ENCODE measurements at places on chromosomes 12 and 14. TPM values are rescaled to one million over a fixed set of nuclear protein-coding genes. Genes with fewer than 3 reads are reported as not detected.

SPTB gene
- not detected for total RNA-seq

REM2 gene
- 4.1 TPM for total RNA-seq

DUSP6 gene
- 3.9 TPM for total RNA-seq

MAP4K5 gene
- total RNA-seq = 32.7 TPM

SIRT4 gene
- total RNA-seq = not detected

KRT2 gene
- total RNA-seq = 1.4 TPM

SELPLG gene
- total RNA-seq = 30.4 TPM

IL31 gene
- total RNA-seq = not detected

KCNC2 gene
- not detected for total RNA-seq

P2RX7 gene
- 7.4 TPM for total RNA-seq

KLRC2 gene
- 3.6 TPM for total RNA-seq

FOXN4 gene
- total RNA-seq = not detected

PTPRQ gene
- total RNA-seq = not detected

PLEKHG7 gene
- total RNA-seq = not detected

ADCY6 gene
- not detected for total RNA-seq

OVCH1 gene
- not detected for total RNA-seq

TIMELESS gene
- total RNA-seq = 1.7 TPM

PTPRR gene
- not detected for total RNA-seq

IFNG-AS1 gene
- 3.0 TPM for total RNA-seq

GPR65 gene
- total RNA-seq = 12.2 TPM

CIROP gene
- total RNA-seq = not detected

BCL2L14 gene
- 0.38 TPM for total RNA-seq

UNC79 gene
- total RNA-seq = not detected

RAD52 gene
- 8.1 TPM for total RNA-seq

NUDT14 gene
- total RNA-seq = 6.2 TPM

PCED1B gene
- total RNA-seq = 33.7 TPM

NCAPD2 gene
- total RNA-seq = 11.7 TPM

ESRRB gene
- total RNA-seq = 0.36 TPM

FAM186B gene
- 1.0 TPM for total RNA-seq

TAS2R30 gene
- total RNA-seq = 3.3 TPM

OASL gene
- total RNA-seq = 34.5 TPM

TRMT5 gene
- total RNA-seq = 1.9 TPM

AJUBA gene
- 0.52 TPM for total RNA-seq

CKAP4 gene
- 19.7 TPM for total RNA-seq

ENDOU gene
- total RNA-seq = 0.22 TPM

ACOT4 gene
- 0.81 TPM for total RNA-seq

VRTN gene
- total RNA-seq = not detected

USP5 gene
- total RNA-seq = 25.9 TPM

IAPP gene
- not detected for total RNA-seq

ASPG gene
- not detected for total RNA-seq

RHEBL1 gene
- total RNA-seq = 5.6 TPM

M6PR gene
- 43.7 TPM for total RNA-seq

LUM gene
- not detected for total RNA-seq

KRT3 gene
- total RNA-seq = not detected

CPNE6 gene
- total RNA-seq = not detected

COX6A1 gene
- 118 TPM for total RNA-seq

EP400 gene
- 53.1 TPM for total RNA-seq

TMEM132C gene
- total RNA-seq = not detected

TBX3 gene
- not detected for total RNA-seq

EFS gene
- not detected for total RNA-seq

EPYC gene
- not detected for total RNA-seq

CAMKK2 gene
- 3.6 TPM for total RNA-seq

OR6C2 gene
- not detected for total RNA-seq

All from CD8-positive, alpha-beta T cell (primary cell).